ENCODE measurements at places on chromosomes 6 and 20.

- DNase-seq, result no peak
These were observed 238.0 kb downstream of the COL12A1 start for GRCh38 chr6:74967821-74968220.

- DNase-seq, result no peak
These were observed 1.6 kb downstream of the CLVS2 start for GRCh38 chr6:122997541-122998150.

DNA sequence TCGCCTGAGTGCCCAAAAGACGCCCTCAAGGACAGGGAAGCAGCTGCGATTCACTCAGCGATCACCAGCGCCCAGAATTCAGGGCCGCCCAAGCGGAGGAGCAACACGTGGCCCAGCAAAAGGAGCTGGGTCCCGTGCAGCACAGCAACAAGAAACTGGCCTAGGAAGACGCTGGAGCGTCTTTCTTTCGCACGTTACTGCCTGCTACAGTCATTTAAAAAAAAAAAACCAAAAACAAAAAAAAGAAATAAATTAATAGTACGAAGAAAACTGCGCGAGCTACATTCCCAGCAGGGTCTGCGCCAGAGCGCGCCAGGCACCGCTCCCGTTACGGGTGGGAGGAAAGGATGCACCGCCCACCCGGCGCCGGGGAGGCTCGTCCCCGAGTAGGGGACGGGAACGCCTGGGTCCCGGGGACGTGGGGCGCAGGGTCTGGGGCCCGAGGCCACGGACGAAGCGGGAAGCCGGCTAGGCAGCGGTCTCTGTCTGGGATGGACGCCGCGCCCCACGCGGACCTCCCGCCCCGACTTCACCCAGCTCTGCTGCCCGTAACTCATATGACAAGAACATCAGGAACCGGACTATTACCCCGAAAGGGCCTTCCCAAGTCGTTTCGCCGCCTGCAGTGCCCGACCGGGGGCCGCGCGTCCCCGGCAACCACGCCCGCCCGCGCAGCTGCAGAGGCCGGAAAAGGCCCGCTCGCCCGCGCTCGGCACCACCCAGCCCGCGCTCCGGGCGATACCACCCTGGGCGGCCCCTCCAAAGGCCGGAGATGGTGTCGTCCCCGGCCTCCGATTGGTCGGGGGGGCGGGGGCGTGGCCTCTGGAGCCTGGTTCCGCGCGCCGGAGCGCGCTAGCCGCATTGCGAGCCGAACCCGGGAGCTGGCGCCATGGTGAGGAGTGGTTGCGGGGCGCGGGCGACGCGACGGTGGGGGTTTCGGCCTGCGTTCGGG, at the start of gene NOP56:
NOP56 (plus strand) TSS at position 861 of the 952 bp plus-strand sequence; CDS start at position 890, 29 bp downstream.
- DNase-seq, result peak; percentile 92

GRCh38 chr6:41054511-41054910, 1.5 kb downstream of the APOBEC2 start:
- DNase-seq, result no peak

DNA sequence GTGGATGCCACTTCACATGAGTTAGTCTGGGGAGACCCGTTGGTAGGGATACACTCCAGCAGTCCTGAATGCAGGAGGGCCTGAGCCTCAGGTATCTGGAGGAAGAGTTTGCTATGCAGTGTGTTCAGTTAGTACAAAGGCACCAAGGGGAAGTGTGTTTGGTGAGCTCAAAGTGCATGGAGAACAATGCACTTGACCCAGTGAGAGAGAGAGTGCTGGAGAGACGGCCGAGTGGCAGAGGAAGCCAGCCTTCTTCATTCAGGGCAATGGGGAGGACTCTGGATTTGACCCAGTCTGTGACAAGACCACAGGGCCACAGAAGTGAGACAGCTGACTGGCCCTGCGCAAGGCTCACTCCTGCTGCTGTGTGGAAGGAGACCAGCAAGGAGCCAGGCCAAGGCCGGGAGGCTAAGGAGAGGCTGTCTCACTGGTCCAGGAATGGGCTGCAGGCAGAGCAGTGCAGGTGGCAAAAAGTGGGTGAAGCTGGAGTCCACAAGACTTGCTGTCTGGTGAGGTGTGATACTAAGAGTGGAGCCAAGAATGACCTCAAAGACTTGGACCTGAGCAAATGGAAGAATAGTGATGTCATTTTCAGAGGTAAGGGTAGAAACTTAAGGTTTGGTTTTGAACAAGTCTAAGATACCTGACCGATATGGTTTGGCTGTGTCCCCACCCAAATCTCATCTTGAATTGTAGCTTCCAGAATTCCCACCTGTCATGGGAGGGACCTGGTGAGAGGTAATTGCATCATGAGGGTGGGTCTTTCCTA, 38.0 kb downstream of the PDE10A start:
- no peak for DNase-seq
